ENCODE measurements at places on chromosomes 4 and X. TPM values are rescaled to one million over a fixed set of nuclear protein-coding genes. Genes with fewer than 3 reads are reported as not detected.

GRCh38 chr4:71187404-71188155 lies 151.2 kb upstream of the SLC4A4 start:
- peak; percentile 88 for DNase-seq

GRCh38 chr4:101292901-101293300 lies 54.4 kb downstream of the PPP3CA start:
- no peak for DNase-seq

- DNase-seq: no peak
Measured at GRCh38 chr4:6785572-6785925, 3.0 kb downstream of the KIAA0232 start.

- DNase-seq: no peak
Measured at GRCh38 chr4:87575408-87575807, 32.9 kb upstream of the DSPP start.

GRCh38 chr4:57342411-57342810 lies 232.2 kb upstream of the IGFBP7 start:
- peak; percentile 7 for DNase-seq

The SSX3 gene
- total RNA-seq: not detected

The PDE5A gene
- total RNA-seq: 1.2 TPM

The MEPE gene
- total RNA-seq: not detected

The RAB9B gene
- 0.40 TPM for total RNA-seq

The ASB12 gene
- total RNA-seq: not detected

Data from epithelial cell of proximal tubule (primary cell).